Transverse colon (tissue), 4 donors: ENCODE measurements at places on chromosomes 3 and 15.

DNA sequence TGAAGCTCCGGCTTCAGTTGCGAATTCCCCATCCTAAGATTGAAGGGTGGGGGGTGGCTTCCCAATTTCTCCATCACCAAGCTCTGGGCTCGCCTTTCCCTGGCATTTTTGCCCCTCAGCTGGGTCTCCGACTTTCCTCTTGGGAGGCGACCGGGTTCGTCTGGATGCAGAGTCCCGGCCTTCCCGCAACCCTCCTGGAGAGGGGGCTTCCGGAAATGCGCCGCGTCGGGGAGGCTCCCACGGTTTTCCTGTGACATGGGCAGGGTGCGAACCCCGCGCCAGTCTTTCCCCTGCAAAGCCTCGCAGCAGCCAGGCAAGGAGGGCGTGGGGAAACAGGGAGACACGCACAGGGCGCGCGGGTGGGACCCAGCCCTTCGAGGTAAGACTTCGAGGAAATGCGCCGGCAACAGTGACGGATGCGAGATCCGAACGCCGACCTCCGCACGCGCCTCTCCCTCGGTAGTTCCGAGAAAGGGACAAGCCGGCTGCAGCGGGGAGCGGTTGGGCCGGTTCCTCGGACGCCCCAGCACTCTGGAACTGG, 466 bp upstream of the HCN4 start:
- H3K4me1 ChIP-seq, result peaks cover 20% of the 10 kb centered on the region
- peaks cover 88% of the 10 kb centered on the region for H3K27me3 ChIP-seq
- DNase-seq, result no peak
- no peak overlapping the region for H3K27ac ChIP-seq
- no peak overlapping the region for H3K4me3 ChIP-seq

GRCh38 chr3:179967622-179968021, 69.1 kb downstream of the PEX5L start:
- H3K27me3 ChIP-seq, result no peaks in the 10 kb centered on the region
- H3K4me1 ChIP-seq, result no peaks in the 10 kb centered on the region
- no peak for DNase-seq
- H3K36me3 ChIP-seq, result no peaks in the 10 kb centered on the region
- H3K27ac ChIP-seq, result no peak overlapping the region
- no peak overlapping the region for H3K4me3 ChIP-seq

- peaks cover 18% of the 10 kb centered on the region for H3K4me1 ChIP-seq
- H3K27me3 ChIP-seq, result no peaks in the 10 kb centered on the region
- peak overlapping the region; percentile 53 for H3K27ac ChIP-seq
- H3K4me3 ChIP-seq, result no peak overlapping the region
- no peaks in the 10 kb centered on the region for H3K36me3 ChIP-seq
Observed at GRCh38 chr15:41894791-41895463, 1.1 kb upstream of the SPTBN5 start.

- H3K4me1 ChIP-seq, result no peaks in the 10 kb centered on the region
- H3K4me3 ChIP-seq, result no peak overlapping the region
- no peaks in the 10 kb centered on the region for H3K36me3 ChIP-seq
- H3K27ac ChIP-seq, result no peak overlapping the region
Observed at GRCh38 chr3:118766306-118766669, 268.4 kb downstream of the IGSF11 start.

DNA sequence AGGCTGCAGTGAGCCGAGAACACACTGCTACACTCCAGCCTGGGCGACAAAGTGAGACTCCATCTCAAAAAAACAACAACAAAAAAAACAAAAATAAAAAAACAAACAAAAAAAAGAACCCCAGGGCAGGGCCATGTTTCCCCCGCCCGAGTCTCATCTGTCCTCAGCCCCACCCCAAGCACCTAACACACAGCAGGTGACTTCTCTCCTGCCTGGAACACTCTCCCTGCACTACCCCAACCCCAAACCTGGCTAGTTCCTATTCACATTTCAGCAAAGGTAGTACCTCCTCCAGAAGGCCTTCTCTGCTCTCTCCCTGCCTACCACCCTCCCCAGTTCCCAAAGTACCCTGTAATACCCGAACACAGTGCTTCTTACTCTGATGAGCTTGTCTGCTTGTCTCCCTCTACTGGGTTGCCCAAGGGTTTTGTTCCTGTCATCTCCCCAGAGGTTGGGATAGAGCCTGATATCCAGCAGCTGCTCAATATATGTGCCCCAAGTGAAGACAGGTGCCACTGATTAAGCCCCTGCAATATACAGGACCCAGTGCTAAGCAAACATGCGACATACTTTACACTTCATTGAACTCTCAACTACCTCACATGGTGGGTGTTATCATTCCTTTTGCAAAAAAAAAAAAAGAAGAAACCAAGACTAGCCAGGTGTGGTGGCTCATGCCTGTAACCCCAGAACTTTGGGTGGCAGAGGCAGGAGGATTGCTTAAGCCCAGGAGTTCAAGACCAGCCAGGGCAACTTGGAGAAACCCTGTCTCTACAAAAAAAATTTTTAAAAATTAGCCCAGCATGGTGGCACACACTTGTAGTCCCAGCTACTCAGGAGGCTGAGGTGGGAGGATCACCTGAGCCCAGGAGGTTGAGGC, 103.6 kb downstream of the DAPK2 start:
- no peak for DNase-seq
- no peaks in the 10 kb centered on the region for H3K36me3 ChIP-seq
- H3K27me3 ChIP-seq, result no peaks in the 10 kb centered on the region
- no peaks in the 10 kb centered on the region for H3K4me1 ChIP-seq
- no peak overlapping the region for H3K27ac ChIP-seq

DNA sequence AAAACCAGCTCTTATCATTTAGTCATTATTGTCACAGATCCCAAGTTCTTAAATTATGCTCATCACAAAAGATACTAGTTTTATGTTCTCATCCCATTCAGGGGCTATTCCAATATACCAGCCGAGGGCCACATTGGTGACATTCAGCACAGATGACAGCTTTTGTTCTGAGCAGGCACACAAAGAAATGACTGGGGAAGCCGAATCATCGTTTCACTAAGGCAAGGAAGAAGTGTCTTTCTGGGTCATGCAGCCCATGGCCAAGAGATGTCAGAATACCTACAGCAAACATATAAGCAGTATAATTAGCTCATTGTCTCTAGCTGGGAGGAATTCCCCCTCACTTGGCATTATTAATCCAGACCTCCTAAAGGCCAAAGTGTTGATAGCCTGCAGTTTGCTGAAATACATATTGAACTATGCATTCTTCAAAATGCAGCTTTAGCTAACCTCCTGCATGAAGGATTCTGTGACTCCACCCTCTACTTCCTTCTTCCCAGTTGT, 100.2 kb downstream of the CNTN4 start:
- no peaks in the 10 kb centered on the region for H3K36me3 ChIP-seq
- H3K4me3 ChIP-seq, result no peak overlapping the region
- DNase-seq, result no peak
- H3K27me3 ChIP-seq, result no peaks in the 10 kb centered on the region
- no peaks in the 10 kb centered on the region for H3K4me1 ChIP-seq

DNA sequence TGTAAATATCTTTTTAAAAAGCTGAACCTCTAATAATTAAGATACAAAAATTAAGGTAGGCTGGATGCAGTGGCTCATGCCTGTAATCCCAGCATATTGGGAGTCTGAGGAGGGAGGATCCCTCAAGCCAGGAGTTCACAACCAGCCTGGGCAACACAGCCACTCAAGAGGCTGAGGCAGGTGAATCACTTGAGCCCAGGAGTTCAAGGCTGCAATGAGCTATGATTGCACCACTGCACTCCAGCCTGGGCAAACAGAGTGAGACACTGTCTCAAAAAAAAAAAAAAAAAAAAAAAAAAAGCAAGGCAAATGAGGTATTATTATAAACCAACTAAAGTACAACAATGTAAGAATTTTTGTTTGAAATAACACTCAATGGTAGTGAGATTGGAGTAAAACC, 47.6 kb downstream of the EFHB start:
- H3K27me3 ChIP-seq, result no peaks in the 10 kb centered on the region
- H3K4me1 ChIP-seq, result peaks cover 33% of the 10 kb centered on the region
- no peak overlapping the region for H3K4me3 ChIP-seq
- DNase-seq, result no peak
